ENCODE measurements at places on chromosomes 1 and 21.

GRCh38 chr21:17467392-17467791, 45.5 kb upstream of the CXADR start:
- DNase-seq, result no peak

GRCh38 chr1:61131716-61132115, 49.4 kb downstream of the NFIA start:
- no peak for DNase-seq

DNA sequence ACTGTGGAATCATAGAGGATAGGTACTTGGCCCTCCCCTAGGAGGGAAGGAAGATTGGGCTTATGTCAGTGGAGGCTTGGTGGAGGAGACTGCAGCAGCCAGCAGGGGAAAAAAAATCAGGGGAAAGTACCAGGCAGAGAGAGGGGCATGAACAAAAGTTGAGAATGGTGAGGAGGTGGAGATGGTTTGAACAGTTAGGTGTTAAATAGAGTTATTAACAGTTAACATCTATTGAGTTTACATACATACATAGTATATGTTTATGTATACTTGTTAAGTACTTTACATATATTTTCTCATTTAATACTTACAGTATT, 136.5 kb upstream of the HNRNPU start:
- no peak for DNase-seq

DNA sequence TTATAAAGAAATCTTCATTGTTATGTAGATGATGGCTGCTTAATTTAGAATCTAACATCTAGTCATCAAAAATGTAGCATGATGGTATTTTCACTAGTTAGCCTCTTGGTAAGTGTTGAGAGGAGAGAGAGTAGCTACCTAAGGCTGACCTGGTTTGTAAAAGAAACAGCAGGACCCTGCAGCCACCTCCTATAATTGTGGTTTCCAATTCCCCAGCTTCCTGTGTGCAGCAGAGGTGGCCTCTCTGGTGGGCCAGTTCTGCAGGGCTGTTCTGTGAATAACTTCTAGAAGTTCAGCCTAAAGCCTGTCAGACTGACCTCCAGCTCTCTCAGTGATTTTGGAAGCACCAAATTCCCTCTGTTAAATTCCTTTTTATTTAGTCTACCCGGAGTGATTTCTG, 246.4 kb upstream of the LRRC7 start:
- DNase-seq, result no peak

- DNase-seq, result no peak
Measured at GRCh38 chr1:163196449-163196787, 6.3 kb downstream of the RGS5 start.

DNA sequence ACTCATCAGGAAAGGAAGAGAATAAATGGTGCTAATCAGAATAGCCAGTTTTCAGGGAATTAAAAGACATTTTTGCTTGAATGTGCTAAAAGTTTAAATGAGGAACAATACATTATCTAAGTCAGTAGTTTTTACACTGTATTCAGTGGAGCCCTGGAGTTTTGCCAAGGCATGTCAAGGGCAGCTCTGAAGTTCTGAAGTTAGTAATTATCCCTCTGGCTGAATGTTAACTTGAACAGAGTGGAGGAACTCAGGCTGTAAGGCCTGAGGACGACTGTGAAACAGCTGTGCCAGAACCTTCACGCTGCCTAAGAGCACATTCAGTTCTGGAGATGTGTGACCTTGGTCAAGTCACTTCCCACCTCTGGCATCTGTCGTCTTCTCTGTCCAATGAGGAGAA, 68.1 kb downstream of the EDEM3 start:
- no peak for DNase-seq

GRCh38 chr1:86537928-86538695, 8.8 kb upstream of the CLCA4 start:
- DNase-seq, result no peak

- no peak for DNase-seq
Measured at GRCh38 chr1:224704107-224704735, 88.1 kb downstream of the CNIH3 start.

DNA sequence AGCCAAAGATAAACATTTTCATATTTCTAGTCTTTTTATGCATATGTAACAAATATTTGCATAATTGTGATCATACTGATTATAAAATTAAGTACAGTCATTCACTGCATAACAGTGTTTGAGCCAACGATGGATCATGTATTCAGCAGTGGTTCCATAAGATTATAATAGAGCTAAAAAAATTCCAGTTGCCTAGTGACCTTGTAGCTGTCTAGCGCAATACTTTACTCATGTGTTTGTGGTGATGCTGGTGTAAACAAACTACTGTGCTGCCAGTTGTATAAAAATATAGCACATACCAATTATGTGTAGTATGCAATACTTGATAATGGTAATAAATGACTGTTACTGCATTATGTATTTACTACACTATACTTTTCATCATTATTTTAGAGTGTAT, 2.1 kb upstream of the S100A10 start:
- DNase-seq, result no peak

- no peak for DNase-seq
Measured at GRCh38 chr1:109185357-109185756, 28.4 kb upstream of the SARS1 start.

DNA sequence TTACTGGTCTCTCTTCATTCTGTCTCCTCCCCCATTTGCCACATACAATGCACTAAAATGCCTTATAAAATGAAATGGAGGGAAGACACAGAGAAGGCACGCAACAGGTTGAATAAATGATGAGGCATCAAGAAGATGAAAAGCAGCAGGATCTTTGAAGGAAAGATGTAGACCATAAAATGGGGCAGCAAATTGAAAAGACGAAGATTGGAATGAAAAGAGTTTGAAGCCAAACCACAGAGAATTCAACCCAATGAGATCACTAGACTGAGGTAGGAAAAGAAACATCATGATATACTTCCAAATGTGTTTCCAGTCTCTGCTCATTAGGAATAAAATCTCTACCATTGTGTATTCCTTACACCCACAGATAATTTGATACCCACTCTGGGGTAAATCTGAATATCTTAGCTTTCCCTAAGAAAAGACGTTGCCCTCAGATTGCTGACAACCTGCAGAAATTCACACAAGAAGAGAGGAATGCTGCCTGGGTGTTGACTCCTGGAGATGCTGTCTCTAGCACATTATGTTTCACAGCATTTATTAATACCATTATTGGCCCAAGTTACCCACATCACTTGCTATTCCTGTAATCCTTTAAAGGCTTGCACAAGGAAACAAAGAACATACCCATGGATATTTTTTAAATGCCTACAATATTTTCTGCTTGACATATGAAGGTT, 230.9 kb downstream of the LTN1 start:
- DNase-seq, result no peak

- DNase-seq, result no peak
Measured at GRCh38 chr1:230621324-230622030, 20.8 kb upstream of the COG2 start.

DNA sequence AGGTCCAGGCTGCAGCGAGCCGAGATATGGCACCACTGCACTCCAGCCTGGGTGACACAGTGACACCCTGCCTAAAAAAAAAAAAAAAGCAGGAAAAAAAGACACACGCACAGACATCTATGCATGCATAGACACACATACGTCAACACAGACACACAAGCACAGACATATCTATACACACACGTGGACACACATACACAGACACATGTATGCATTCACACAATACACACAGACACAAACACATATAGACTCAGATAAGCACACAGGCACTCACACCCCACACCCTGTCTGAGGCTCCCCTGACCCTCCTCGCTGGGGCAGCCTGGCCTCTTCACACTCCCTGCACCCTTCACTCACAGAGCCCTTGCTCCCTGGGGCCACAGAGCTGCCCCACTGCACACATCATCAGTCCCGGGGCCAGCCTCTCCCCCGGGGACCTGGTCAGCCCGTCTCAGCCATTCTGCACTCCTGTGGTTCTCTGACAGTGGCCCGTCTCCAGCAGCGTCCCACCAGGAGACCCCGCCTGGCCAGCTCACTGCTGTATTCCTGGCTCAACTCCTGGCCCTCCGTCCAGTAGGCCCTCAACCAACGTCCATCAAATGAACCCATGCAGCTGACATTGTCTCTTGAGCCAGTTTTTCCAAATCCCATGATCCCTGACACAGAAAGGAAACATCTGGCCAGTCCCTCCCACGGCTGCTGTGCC, 4.6 kb upstream of the PRKCZ start:
- DNase-seq, result no peak

DNA sequence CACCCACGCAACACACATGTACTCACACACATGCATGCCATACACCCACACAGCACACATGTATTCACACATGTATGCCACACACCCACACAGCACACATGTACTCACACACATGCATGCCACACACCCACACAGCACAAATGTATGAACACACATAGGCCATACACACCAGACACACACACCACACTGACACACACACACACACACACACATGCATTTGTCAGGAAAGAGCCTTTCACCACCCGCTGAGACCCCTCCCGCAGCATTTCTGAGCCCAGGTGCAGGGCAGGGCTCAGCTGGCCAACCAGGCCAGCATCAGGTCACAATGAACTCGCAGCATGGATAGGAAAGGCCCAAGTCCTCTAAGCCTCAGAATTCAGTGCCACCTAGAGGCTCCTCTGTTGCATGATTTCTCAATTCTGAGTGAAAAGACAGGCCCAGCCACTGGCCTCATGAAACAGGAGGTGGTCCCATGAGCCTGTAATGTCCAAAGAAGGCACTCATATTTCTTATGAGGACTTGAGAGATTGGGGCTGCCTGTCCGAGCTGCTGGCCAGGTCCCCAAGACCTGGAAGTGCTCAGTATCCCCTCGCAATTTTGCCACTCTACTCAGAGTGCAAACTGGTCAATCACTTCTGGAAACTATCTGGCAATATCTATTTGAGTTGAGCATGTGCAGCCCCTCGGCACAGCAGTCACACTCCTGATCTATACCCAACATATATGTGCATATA, 57.3 kb downstream of the PSMG1 start:
- no peak for DNase-seq

All from stimulated activated CD8-positive, alpha-beta memory T cell treated with anti-CD3 and anti-CD28 coated beads, Interleukin-7, amount 100 ng/mL, for 48 hours (primary cell).